ENCODE measurements at places on chromosomes 6 and 20.

DNA sequence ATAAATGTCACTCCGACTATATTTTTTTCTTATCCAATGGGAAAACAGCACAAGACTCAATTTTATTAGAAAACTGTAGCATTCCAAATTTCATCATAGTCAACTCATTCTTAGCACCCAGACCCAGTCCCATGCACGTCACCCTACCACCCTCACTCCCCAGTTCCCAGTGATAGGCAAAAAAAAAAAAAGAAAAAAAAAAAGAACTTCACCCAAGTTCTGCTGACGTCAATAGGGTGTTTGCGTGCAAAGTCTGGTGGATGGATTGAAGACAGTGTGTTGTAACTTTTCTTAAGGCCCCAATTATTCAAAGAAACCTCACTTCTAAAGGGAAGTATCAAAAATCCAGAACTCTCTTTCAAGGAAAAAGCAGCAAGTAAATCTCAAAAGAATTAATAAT is 213.9 kb upstream of the PRDM1 start:
- no peak for DNase-seq

DNA sequence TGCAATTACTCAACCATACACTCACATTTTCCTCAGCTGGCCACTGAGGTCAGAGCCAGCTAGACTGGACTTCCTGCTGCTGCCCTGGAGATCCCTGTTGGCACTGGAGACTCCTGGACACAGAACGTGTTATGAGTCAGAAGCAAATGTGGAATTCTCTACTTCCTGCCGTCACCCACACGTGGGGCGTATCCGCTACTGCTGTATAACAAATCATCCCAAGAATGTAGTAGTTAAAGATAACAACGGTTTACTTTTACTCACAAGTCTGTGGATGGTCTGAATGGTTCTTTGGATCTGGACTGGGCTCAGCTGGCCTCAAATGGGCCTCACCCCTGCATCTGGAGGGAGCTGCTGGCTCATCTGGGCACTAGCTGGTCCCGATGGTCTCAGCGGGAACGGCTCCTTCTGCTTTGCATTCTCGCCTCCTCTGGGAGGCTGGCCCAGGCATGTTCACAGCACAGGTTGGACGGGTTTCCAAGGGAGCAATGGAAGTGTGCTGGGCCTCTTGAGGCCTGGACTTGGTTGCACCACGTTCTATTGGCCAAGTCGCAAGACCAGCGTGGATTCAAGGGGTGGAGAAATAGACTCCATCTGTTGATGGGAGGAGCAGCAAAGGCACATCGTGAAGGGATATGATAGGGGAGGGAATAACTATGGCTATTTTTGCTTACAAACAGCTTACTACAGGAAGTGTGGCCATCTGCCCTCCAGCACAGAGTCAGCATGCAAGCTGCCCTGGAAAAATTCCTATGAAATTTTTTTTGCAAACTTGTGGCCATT is 118.5 kb downstream of the SNX5 start:
- no peak for DNase-seq

DNA sequence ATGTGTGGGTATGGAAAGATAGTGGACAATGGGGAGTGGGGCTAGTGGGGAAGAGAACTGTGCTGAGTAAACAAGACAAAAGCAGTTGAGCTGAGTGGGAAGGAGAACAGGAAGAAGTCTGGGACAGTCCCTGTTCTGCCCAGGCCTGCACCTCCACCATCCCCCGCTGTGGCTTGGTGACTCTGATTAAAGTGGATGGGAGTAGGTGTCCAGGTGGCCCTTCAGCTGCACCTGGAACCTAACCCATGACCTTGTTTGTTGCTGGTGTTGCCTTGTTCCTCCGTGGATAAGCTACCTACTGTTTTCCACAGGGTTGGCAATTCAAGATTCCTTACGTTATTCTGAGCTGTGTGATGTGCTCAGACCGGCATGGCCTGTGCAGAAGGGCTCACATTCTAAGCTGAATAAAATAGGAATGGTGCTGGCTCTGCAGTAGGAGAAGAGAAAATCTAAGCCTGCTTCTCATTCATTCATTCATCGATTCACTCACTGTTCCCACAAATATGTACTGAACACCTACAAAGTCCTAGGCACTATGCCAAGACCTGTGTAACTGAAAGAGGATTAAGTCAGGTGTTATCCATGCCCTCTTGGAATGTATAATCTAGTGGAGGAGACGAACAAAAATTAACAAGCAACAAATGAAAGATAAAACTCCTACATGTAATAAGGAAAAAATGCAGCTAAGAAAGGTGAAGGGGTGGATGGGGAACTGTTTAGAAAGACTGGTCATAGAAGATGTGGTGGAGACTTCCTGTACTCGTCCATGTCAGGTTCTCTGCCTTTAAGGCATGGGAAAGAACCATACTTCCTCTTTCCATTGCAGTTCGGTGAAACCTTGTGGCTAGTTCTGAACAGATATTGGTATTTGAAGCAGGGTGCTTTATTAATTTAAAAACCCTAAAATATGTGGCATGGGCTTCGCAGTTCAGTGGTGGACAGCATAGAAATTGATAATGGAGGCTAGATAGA is 10.1 kb upstream of the CALHM6 start:
- no peak for DNase-seq

- no peak for DNase-seq
Observed at GRCh38 chr20:53647286-53647821, 53.7 kb upstream of the ZNF217 start.

GRCh38 chr6:7401075-7401474 is 11.5 kb downstream of the RIOK1 start:
- DNase-seq = no peak

GRCh38 chr20:11234608-11235007 is 560.8 kb upstream of the JAG1 start:
- no peak for DNase-seq

DNA sequence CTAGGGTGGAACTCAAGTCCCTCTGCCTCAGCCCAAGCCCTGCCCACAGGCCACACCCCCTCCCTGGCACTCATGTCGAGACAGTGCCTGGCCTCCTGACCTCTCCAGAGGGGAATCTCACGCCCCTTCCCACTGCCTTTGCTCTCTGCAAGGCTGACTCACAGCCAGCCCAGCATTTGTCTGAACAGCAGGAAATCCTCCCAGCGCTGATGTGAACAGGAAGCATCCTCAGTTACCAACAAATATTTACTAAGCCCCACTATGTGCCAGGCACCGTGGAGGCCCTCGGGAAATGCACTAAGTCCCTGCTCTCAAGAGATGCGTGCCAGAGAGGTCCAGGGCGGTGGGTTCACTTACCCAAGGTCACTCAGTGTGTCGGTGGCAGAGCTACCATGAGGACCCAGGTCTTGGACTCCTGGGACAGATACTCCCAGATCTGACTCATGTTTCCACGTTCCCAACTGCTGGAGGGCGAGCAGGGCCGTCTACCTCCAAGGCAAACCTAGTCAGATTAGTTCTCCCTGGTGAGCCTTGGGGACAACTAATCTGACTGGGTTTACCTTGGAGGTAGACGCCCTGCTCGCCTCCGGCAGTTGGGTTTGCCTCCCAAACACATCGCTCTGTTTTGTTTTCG is 7.8 kb downstream of the ADA start:
- no peak for DNase-seq

GRCh38 chr6:44227148-44227793 is 3.9 kb downstream of the SLC29A1 start:
- DNase-seq = no peak

GRCh38 chr20:53252002-53252401 is 279.8 kb downstream of the TSHZ2 start:
- DNase-seq = no peak

- DNase-seq = no peak
Observed at GRCh38 chr6:43942011-43942442, 172.0 kb downstream of the VEGFA start.

- DNase-seq = no peak
Observed at GRCh38 chr6:50102676-50103075, 52.9 kb upstream of the DEFB112 start.

GRCh38 chr20:18042229-18042628 is 15.5 kb downstream of the OVOL2 start:
- DNase-seq = no peak

DNA sequence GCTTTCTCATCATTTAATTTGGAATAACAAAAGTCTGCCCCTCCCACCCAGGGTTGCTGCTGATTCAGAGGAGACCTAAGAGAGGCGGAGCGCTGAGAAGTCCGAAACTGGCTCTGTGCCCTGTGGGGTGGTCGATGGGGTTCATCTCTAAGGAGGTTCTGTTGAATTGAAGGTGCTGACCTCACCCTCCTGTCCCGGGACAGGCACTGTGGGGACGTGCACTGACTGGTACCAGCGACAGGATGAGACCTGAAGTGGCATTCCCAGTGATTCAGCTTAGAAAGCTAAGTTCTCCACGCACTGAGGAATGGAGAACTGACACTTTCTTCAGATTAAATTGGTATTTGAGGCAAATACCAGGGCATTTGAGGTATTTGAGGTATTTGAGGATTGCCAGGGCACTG is 1.3 kb downstream of the GUCA1B start:
- no peak for DNase-seq

DNA sequence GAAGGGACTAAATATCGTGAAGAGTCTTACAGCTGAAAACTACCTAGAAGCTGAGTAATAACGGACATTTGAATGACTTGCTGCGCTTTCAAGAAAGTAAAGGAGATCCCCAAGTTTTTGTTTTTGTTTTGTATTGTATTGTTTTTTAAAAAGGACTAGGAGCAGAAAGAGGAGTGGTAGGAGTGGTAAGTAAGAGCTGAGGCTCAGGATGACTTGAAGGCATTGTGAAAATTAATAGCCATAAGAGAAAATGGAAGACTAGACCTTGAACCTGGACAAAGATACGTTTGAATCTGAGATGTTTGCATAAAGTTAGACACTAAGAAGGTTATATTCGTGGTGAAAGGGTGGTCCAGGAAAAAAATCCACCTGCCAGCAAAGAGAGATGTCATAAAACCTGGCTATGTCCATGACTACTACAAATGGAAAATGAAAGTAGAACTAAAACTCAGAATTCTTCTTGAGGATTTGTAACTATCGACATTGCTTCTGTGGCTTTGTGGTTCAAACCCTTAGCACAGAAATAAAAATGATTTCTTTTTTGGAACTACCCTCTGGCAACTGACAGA is 824.8 kb upstream of the FLRT3 start:
- DNase-seq = no peak

- DNase-seq = no peak
Observed at GRCh38 chr6:110589865-110590513, 113.6 kb upstream of the SLC22A16 start.

- DNase-seq = no peak
Observed at GRCh38 chr20:41432746-41433145, 66.1 kb upstream of the EMILIN3 start.

DNA sequence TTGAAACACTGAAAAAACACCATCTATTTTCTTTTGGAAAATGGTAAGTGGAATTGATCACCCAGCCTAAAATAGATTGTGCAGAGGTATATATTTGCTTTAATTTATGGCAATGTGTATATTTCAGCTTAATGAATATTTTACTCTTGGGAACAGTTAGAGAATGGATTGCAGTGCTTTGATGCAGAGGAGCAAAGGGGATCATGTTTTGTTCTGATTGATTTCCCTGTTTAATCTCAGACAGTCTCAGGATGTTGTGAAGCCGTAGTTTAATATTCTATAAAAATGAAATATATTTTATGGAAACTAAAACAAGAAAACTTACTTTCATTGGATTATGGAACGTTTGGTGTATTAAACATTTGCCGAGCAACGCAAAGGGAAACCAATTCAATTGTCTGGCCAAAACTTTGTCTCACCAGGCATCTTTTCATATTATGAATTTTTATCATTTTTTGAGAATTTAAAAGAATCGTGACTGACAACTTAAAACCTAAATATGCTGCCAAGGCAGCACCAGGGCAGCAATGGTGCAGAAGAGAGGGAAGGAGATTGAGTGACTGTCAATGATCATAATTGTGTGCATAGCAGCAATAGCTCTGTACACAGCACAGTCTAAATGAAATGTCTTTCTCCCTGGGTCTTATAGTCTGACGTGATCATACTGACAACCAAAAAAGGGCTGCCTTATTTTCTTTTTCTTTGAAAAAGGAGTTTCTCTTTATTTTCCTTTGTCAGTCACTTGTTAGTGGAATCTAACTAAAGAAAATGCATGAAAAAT is 105.5 kb upstream of the EPHA7 start:
- DNase-seq = no peak

- DNase-seq = no peak
Observed at GRCh38 chr6:146543940-146544615, 445 bp downstream of the RAB32 start.

DNA sequence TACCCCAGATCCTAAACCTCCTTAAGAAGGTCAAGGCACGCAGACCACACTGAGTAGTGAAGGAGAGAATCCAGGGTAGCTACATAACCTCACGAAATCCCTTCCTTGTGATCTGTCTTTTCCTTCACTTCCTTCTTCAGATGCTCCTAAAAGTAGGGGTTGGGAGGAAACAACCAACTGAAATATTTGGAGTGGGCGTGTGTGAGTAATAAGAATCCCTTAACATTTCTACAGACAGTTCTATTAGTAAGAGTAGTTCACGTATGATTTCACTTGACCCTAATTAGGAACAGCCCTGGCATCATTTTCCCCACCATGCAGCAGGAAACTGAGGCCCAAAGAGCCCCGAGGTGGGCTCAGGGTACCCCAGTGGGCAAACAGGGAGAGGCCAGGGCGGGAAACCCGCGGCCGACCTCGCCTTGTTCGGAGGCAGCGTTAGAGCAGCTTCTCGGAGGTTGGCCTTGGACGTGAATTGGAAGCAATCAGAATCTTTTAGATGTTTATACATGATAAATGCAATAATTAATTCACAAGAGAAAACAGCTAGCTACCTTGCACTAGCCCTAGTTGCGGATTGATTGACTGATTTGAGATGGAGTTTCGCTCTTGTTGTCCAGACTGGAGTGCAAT is 859 bp upstream of the RAE1 start:
- DNase-seq = no peak

DNA sequence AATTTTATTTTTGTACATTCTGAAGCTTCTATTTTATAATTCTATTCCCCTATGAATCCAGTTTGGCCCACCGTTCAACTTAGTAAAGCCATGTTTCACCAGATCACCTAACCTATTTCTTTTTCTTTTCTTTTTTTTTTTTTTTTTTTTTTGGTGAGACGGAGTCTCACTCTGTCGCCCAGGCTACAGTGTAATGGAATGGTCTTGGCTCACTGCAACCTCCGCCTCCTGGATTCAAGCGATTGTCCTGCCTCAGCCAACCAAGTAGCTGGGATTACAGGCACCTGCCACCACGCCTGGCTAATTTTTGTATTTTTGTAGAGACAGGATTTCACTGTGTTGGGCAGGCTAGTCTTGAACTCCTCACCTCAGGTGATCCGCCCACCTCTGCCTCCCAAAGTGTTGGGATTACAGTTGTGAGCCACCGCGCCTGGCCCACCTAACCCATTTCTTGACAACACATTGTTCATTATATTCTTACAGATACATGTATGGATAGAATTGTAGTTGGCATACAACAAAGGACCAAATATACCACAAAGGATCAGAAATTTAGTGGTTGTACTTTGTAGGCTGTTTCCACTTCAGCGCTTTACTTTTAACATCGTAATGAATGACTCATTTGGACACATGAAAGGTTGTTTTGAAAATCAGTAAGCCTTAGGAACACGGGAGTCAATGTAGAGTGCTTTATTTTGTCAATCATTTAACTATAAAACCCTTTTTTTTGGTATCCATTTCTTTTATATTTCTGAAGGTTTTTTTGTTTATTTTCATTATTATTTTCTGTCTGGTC is 63.2 kb downstream of the GJA1 start:
- DNase-seq = no peak
